ENCODE measurements at places on chromosomes 4 and X.

DNA sequence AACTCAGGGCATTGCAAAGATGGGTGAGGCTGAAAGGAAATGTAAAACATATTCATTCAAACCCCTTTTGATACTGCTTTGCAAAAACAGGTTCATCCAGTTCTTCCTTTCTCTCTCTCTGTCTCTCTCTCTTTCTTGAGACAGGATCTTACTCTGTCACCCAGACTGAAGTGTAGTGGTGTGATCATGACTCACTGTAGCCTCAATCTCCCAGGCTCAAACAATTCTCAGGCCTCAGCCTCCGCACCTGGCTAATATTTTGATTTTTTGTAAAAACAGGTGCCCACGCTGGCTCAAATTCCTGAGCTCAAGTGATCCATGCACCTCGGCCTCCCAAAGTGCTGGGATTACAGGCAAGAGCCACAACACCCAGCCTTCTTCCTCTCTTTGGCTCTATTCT, 15.6 kb upstream of the DCHS2 start:
- no peak for DNase-seq

- no peak for DNase-seq
These were observed 190.6 kb downstream of the MID1IP1 start for GRCh38 chrX:38991656-38992440.

DNA sequence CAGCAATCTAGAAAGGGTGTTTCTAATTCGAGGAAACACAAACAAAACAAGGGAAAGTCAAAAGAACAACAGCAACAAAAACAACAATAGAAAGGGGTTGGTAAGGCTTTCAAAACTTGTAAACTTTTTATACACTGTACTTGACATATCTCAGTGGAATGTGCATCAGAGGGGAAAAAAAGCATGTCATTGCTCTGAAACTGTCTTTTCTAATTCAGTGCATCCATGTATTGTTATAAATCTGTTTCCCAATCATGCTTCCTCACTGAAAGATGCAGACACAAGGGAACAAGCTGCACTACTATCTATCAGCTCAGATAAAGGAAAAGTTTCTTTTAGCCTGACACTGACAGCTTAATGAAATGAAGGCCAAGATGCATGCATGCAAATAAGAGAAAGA, 44.2 kb upstream of the PCDH18 start:
- no peak for DNase-seq

DNA sequence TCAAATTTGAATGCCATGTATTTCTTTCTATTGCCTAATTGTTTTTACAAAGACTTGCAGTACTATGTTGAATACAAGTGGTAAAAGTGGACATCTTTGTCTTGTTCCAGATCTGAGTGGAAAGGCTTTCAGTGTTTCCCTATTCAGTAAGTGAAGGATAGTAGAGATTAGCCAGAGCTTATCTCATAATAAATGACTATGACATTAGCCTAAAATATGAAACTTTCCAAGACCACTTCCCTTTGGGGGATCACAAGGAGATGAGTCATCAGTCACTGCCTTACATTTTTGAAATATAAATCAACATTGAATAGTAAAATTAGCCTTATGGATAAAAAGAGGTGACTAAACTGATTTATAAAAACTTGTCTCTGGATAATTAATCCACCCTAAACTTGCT, 554.1 kb upstream of the MAGEB2 start:
- no peak for DNase-seq

GRCh38 chr4:112423591-112423990, 92.4 kb downstream of the NEUROG2 start:
- no peak for DNase-seq

DNA sequence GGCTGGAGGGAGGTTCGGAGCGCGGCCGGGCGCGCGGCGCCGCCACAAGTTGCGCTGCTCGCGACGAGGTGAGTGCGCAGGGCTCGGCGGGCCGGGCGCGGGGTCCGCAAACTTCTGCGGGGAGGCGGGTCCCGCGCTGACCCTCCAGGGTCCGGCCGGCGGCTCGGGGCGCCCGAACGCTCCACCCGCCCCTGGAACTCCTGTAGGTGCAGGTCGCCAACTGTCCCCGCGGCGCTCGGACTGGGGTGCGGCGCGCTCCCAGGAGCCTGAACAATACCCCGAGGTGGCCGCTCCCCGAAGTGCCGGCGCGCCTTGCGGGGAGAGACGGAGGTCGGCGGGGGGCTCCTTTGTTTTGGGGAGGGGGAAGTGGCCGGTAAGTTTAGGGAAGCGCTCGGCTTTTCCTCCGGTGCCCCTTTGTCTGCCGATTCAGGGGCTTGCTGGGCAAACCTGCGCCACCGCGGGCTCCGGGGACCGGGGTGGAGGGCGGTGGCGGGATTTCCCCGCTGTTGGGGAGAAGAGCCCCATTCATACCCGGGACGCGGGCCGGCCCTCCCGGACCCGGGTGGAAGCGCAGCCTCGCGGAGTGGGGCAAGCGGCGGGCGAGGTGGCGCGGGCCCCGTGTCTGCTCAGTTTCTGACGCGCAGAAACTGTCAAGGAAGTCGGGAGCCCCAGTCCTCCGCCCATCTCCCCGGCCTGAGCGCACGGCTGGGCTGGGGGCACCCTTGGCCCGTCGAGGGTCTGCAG, 694 bp downstream of the TBL1X start:
- DNase-seq, result no peak

DNA sequence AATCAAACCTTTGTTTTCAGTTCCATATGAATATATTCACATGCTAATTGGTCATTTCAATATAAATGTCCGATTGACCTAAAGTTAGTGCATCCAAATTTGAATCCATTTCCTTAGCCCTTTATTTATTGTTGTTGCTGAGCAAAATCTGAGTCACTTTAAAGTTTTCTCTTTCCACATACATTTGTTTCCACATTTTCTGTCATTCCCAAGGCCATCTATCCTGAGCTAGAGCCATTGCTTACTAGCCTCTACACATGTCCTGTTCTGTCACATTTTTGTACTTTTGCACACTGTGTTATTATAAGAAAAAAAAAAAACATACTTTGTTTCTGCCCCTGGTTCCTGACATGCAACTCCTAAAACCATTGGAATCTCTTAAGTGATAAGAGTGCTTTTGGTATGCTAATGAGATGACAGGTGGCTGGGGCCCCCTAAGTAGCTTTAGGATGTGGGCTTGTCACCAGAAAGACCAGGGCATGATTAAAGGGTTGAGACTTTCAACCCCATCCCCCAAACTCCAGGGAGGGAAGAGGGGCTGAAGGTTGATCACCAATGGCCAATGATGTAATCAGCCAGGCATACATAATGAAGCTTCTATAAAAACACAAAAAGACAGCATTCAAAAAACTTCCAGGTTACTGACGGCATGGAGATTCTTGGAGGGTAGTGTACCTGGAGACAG, 353.3 kb upstream of the MAGEB16 start:
- DNase-seq, result no peak

DNA sequence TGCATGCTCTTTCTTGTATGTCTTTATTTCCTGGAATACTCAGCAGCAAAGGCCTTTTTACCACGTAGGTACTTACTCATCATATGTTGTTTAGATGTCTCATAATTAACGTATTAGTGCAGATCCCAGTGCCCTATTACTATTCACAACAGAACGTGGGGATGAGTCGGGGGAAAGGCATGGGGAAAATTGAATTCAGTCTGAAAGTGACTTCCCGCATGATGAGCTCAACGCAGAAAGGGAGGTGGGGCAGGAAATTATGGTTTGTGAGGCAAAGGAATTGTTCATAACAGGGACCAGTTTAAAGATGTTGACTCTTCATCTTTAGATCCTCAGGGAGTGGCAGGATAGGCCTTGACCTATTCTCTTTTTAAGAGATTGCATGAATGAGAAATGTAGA, 2.0 kb upstream of the TMPRSS11D start:
- DNase-seq, result no peak

- no peak for DNase-seq
These were observed 35.0 kb upstream of the HMX1 start for GRCh38 chr4:8906668-8906970.

DNA sequence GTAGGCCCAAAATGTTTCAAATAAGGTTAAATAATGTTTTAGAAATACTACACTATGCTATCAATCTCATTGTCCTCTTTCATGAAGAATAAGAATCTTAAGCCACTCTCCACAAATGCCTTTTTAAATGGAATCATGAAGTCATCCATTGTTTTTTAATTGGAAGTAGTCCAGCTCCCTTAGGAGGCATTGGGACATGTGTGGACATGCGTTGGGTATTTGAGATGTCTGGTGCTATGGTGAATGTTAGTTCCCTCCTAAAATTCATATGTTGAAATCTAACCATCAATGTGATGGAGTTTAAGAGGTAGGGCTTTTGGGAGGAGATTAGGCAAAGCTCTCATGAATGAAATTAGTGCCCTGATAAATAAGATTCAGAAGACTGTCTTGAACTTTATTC, 289.0 kb downstream of the C4orf33 start:
- DNase-seq, result no peak

- no peak for DNase-seq
These were observed 2.2 kb downstream of the AKAP17A start for GRCh38 chrX:1593286-1594271.

DNA sequence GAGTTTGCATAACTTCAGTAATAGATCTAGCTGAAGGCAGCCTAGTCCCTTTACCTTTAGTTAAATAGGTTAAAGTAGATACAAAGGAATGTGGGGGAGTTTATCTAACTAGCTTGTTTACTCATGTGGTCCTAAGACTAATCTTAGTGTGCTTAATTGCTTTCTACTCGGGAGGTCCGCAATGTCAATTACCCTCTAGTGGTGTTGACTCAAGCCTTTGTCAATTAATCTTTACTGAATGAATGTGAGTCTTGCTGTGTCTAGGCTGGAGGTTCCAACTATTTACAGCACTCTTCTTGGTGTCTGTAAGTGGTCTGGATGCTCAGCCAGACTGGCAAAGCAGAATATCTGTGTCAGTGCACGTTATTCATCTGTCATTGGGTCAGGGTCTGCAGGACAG, 17.9 kb upstream of the YTHDC1 start:
- DNase-seq, result no peak

DNA sequence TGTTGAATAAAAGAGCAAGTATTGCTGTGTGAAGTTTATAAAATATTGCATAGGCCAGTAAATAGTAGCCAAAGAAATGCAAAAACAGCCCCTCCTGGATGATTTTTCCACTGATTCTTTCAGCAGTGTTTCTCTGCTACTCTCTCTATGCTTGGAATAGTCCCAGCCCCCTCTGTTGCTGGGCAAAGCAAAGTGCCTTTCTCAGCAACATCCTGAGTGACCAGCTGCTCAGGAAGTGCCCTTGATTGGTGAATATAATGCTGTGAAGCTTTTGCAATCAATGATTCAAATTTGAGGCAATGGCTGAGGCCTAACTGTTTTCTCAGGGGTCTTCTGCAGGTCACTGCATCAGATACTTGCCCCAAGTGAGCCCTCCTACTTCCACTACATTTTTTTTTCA, 656.7 kb downstream of the ZNF674 start:
- no peak for DNase-seq

- no peak for DNase-seq
These were observed at the start of gene TMEM35A for GRCh38 chrX:101078716-101079598. Gene TMEM35A (plus strand): TSS chrX:101078879. CDS start chrX:101079003, 124 bp downstream.

GRCh38 chr4:145285928-145286327, 105.5 kb upstream of the OTUD4 start:
- DNase-seq, result no peak

- DNase-seq, result no peak
These were observed 396.0 kb upstream of the SMIM31 start for GRCh38 chr4:164357957-164358356.

DNA sequence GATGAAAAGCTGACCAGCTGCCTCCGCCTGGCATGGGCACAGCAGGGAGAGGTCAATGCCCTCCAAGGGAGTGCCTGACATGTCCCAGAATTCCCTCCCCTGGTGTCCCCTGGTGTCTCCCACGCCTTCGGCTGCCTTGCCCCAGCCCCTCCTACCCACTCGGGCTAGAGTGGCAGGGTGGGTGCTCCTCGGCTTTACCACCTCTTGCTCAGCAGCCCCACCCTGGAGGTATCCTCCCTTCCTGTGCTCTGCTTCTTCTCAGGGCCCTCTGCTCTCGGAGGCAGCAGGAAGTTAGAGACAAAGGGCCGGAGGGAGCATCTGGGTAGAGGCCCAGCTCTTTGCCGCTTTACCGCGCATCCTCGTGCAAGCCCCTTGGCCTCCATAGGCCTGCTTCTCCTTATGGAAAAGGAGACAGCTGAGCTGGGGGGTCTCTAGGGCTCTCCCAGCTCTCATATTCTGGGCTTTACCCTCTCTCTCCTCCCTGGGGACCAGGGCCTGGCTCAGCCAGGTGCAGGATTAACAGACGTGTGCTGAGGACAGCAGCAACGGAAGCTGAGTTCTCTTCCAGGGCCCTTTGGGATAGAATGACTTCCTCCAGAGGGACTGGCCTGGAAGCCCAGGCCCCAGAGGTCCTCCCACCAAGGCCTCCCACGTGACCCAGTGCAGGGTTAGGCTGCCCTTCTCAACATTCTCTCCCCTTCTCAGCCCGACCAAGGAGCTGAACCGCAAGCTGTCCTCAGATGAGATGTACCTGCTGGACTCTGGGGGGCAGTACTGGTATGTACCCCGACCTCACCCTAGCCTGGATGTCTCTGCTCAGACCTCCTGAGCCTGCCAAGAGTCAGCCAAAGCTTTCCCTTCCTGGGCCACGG, 17.2 kb downstream of the XPNPEP2 start:
- DNase-seq, result no peak

- no peak for DNase-seq
These were observed 6.5 kb downstream of the IGBP1 start for GRCh38 chrX:70139736-70140135.

DNA sequence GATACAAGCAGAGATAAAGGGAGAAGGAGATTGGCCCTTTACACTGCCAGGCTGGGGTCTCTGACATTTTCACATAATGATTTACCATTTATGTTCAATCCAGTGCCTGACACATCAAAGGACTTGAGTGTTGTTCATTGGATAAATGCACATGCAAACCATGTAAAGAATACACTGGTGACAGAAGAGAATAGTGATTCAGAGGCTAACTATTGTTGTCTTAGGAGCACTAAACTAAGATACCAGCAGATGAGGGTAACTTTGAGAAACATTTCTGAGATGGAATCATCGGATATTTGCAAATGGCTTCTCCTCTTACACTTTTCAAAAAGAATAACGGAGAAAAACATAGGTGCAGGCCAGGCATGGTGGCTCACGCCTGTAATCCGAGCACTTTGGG, 67.3 kb upstream of the HHIP start:
- no peak for DNase-seq

- no peak for DNase-seq
These were observed 16.6 kb downstream of the ARHGAP24 start for GRCh38 chr4:85491527-85491926.

DNA sequence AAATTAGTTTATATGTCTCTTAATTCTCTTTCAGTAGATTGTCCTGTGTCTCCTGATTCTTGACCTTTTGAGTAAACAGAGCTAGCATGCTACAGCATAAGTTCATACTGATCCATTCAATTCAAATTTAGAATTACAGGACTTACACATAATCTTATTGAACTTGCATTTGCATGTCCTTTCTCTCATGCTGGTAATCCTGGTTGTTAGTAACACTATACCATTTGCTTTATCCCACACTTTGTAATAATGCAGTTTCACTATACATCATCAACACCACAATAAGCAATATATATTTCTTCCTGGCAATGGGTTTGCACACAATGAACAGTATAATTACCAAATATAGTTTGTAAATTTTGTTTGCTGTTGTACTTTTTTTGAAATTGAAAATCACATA, 937.2 kb upstream of the GRID2 start:
- no peak for DNase-seq

GRCh38 chrX:140057001-140057411, 91.7 kb upstream of the CXorf66 start:
- DNase-seq, result peak; percentile 35

- DNase-seq, result no peak
These were observed 34.1 kb downstream of the HNRNPH2 start for GRCh38 chrX:101442085-101442484.

- DNase-seq, result no peak
These were observed 99.0 kb downstream of the HMX1 start for GRCh38 chr4:8772499-8773123.

Measured in activated T-cell treated with anti-CD3 and anti-CD28 coated beads for 24 hours (primary cell).